ENCODE measurements at places on chromosomes 3 and 15. TPM values are rescaled to one million over a fixed set of nuclear protein-coding genes. Genes with fewer than 3 reads are reported as not detected.
A peak's percentile ranks its signal among the peaks of the same experiment; 100 is the strongest.

DNA sequence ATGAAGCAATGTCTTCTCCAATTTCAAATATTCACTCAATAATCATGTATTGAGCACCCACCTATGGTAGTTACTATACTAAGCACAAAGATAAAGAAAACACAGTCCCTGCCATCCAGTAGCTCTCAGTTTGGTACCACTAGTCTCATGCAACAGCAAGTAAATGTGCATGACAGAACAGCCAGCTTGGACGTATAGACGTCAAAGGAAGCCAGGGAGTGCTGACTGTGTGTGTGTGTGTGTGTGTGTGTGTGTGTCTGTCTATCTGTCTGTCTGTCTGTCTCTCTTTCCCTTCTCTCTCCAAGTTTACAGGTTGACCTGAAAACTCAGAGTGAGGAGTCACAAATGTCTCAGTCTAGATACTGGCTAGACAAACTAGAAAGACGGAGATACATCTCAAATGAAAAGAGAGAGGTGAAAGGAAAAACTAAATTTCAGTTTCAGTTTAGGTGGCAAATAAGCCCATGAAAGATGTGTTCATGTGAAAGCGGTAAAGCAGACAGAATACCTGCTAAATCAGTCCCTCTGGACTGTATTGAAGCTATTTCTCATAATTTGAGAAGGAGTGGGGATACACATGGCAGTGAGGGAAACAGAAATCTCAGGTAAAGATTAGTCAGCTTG lies 141.1 kb upstream of the PTPRG start:
- H3K4me1 ChIP-seq: no peaks in the 10 kb centered on the region
- no peak overlapping the region for H3K27ac ChIP-seq
- DNase-seq: no peak
- H3K4me3 ChIP-seq: no peak overlapping the region
- H3K36me3 ChIP-seq: no peaks in the 10 kb centered on the region
- no peaks in the 10 kb centered on the region for H3K27me3 ChIP-seq

- no peaks in the 10 kb centered on the region for H3K27me3 ChIP-seq
- H3K4me3 ChIP-seq: no peak overlapping the region
- H3K36me3 ChIP-seq: no peaks in the 10 kb centered on the region
- H3K4me1 ChIP-seq: no peaks in the 10 kb centered on the region
- DNase-seq: no peak
- no peak overlapping the region for H3K27ac ChIP-seq
Observed at GRCh38 chr3:196981657-196982056, 13.0 kb upstream of the PIGZ start.

The DNASE1L3 gene
- total RNA-seq: 134 TPM

- peaks cover 2% of the 10 kb centered on the region for H3K36me3 ChIP-seq
- no peak overlapping the region for H3K27ac ChIP-seq
- H3K4me3 ChIP-seq: no peak overlapping the region
- H3K4me1 ChIP-seq: no peaks in the 10 kb centered on the region
- no peak for DNase-seq
Observed at GRCh38 chr3:167723025-167723512, 11.6 kb downstream of the PDCD10 start.

GRCh38 chr3:160041465-160041864 lies 52.8 kb downstream of the IL12A start:
- no peak for DNase-seq
- no peak overlapping the region for H3K4me3 ChIP-seq
- H3K4me1 ChIP-seq: no peaks in the 10 kb centered on the region
- H3K27me3 ChIP-seq: no peaks in the 10 kb centered on the region

DNA sequence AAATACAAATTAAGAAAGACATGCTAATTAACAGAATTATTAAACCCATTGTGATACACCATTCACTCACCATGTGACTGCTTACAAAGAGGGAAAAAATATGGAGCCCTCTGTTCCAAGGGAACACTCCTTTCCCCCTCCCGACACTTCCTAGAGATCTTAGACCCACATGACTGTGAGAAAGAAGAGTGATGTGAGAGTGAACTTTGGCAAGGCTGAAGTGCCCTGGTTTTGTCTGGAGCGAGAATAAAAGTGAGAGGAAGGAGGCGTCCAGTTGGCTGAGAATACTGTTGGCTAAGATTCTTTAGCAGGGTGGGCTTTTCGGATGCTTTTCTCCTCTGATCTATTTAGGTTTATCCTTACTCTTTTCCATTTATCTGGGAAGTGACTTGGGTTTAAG lies 14.1 kb downstream of the CHL1 start:
- no peak overlapping the region for H3K4me3 ChIP-seq
- no peak overlapping the region for H3K27ac ChIP-seq
- no peaks in the 10 kb centered on the region for H3K27me3 ChIP-seq
- no peaks in the 10 kb centered on the region for H3K36me3 ChIP-seq
- DNase-seq: no peak

DNA sequence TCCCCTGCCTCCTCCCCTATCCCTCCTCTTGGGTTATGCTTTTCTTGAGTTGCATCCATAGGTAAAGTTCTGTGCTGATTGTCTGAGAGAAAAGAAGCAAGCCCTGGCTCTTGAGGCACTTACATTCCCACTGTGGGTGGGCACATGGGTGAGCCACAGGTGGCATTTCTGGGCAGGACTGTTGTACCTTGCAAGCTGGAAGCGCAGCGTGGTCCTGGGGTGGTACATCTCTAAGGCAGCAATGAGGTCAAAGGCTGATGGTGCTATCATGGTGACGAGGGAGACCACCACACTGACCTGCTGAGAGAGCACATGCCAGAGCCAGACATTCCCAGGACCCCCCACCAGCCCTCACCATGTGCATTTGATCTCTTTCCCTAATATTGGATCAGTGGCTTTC lies 24.7 kb downstream of the TMC3 start:
- no peaks in the 10 kb centered on the region for H3K27me3 ChIP-seq
- no peaks in the 10 kb centered on the region for H3K36me3 ChIP-seq
- H3K4me1 ChIP-seq: no peaks in the 10 kb centered on the region

DNA sequence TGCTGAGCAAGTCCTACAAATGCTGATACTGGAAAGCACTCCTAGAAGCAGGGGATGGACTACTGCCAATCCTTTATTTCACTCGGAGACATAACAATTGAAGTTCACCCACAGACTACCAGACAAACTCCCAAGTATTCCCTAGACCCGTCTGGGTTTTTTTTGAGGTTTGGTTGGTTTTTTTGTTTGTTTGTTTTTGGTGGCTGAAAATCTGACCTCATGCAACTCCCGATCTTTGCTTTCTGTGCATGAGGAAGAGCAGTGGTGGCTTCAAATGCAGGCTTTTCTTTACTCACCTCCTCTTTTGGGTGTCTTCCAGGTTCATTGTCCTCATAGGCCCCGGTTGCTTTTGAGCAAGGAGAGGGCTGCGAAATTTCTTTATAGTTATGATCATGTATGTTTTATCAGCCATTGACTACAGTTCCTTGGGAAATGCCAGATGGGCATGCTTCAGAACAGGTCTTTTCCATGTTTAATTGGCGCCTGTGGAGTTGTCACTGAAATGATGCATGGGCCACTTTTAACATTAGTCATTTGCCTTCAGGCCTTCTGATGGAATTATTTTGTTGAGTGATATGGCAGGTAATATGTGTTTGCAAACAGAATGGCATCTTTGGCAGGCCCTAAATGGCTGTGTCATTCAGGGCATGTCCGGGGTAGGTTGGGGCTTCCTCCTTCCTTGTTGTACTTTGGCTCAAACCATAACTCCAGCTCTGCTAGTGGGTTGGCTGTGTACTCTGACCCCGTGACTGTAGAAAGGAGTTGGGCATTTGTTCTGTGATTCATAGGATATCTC lies 81.3 kb upstream of the ZBED2 start:
- no peaks in the 10 kb centered on the region for H3K36me3 ChIP-seq
- H3K4me3 ChIP-seq: no peak overlapping the region
- H3K27ac ChIP-seq: peak overlapping the region; percentile 1
- H3K4me1 ChIP-seq: peaks cover 6% of the 10 kb centered on the region

The SAXO2 gene
- 0.14 TPM for total RNA-seq

DNA sequence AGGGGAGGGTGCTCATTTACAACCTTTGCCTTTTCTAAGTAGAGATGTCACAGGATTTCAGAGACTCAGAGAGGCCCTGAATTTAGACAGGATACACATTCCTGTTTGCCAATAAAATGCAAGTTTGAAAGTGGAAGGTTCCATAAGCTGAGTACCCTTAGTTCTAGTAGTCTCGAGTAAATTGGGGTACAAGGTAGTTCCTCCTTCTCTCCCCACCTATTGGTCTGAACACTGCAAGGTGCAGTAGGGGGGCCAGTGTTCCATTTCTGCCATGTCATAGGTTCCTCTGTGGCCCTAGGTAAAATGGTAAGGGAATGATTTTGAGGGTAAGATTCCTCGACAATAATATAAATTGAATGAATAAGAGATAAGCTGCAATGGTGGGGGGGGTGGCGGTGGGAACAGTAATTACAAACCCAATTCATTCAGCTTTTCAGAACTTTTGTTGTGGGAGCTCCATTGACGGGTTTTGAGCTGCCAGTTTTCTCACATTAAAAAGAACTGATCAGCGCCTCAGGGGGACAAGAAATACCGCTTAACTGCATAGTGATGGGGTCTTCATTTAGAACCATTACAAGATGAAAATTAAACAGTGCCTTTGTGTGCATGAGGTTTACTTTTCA lies 5.9 kb downstream of the SOX2 start:
- no peak for DNase-seq
- H3K27me3 ChIP-seq: peaks cover 25% of the 10 kb centered on the region
- no peak overlapping the region for H3K4me3 ChIP-seq
- H3K27ac ChIP-seq: no peak overlapping the region

GRCh38 chr3:107710851-107711250 lies 188.1 kb downstream of the BBX start:
- H3K27ac ChIP-seq: no peak overlapping the region
- DNase-seq: no peak
- no peaks in the 10 kb centered on the region for H3K4me1 ChIP-seq

DNA sequence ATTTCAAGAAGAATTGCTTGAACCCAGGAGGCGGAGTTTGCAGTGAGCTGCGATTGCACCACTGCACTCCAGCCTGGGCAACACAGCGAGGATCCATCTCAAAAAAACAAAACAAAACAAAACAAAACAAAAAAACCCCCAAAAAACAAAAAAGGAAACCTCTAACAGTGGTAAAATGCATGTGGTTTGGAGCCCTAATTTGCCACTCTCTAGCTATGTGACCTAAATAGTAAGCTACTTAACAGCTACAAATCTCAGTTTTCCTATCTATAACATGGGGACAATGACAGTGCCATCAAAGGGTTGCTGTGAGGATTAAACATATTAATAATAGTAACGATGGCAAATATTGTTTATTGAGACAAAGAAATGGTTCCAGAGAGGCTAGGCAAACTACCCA lies 119.4 kb upstream of the LMOD3 start:
- H3K4me1 ChIP-seq: no peaks in the 10 kb centered on the region
- H3K27me3 ChIP-seq: no peaks in the 10 kb centered on the region
- no peak overlapping the region for H3K4me3 ChIP-seq
- DNase-seq: no peak
- H3K36me3 ChIP-seq: no peaks in the 10 kb centered on the region

GRCh38 chr15:23850666-23851065 lies 163.6 kb upstream of the NDN start:
- no peaks in the 10 kb centered on the region for H3K27me3 ChIP-seq
- H3K4me1 ChIP-seq: no peaks in the 10 kb centered on the region
- no peak overlapping the region for H3K27ac ChIP-seq
- H3K4me3 ChIP-seq: no peak overlapping the region
- no peaks in the 10 kb centered on the region for H3K36me3 ChIP-seq

The IGF2BP2 gene
- 2.5 TPM for total RNA-seq

- H3K4me3 ChIP-seq: no peak overlapping the region
- no peaks in the 10 kb centered on the region for H3K4me1 ChIP-seq
- no peaks in the 10 kb centered on the region for H3K36me3 ChIP-seq
- DNase-seq: peak; percentile 70
Observed at GRCh38 chr3:39189959-39190269, 2.5 kb downstream of the XIRP1 start.

The PLCH1 gene
- total RNA-seq: 0.07 TPM

GRCh38 chr15:57025264-57025926 lies 107.0 kb downstream of the TCF12 start:
- H3K36me3 ChIP-seq: no peaks in the 10 kb centered on the region
- DNase-seq: no peak
- no peaks in the 10 kb centered on the region for H3K27me3 ChIP-seq
- no peak overlapping the region for H3K4me3 ChIP-seq
- H3K4me1 ChIP-seq: no peaks in the 10 kb centered on the region

GRCh38 chr3:29608414-29609327 lies 327.8 kb downstream of the RBMS3 start:
- no peaks in the 10 kb centered on the region for H3K4me1 ChIP-seq
- no peak for DNase-seq
- H3K36me3 ChIP-seq: no peaks in the 10 kb centered on the region
- H3K4me3 ChIP-seq: no peak overlapping the region

DNA sequence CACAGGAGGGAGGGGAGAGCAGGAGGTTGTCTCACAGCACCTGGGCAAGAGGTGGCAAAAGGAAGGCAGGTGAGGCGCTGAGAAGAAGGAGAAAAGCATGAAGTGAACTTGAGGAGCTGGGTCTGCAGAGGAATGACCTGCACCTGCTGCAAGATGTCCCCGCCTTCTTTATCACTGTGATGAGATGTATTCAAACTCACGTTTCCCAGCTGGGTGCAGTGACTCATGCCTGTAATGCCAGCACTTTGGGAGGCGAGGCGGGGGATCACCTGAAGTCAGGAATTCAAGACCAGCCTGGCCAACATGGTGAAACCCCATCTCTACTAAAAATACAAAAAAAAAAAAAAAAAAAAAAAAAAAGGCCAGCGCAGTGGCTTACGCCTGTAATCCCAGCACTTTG lies 22.2 kb upstream of the ZNF710 start:
- H3K36me3 ChIP-seq: no peaks in the 10 kb centered on the region
- no peak for DNase-seq
- no peak overlapping the region for H3K4me3 ChIP-seq
- H3K27me3 ChIP-seq: no peaks in the 10 kb centered on the region
- no peaks in the 10 kb centered on the region for H3K4me1 ChIP-seq

The SENP8 gene
- 0.89 TPM for total RNA-seq

The CCR9 gene
- total RNA-seq: not detected

The LRRC31 gene
- 2.9 TPM for total RNA-seq

- no peaks in the 10 kb centered on the region for H3K27me3 ChIP-seq
- no peak overlapping the region for H3K27ac ChIP-seq
- H3K36me3 ChIP-seq: no peaks in the 10 kb centered on the region
Observed at GRCh38 chr3:188853856-188854771, 317.7 kb upstream of the TPRG1 start.

GRCh38 chr3:21435871-21436270 lies 315.1 kb downstream of the ZNF385D start:
- H3K4me3 ChIP-seq: no peak overlapping the region
- H3K27ac ChIP-seq: no peak overlapping the region
- no peaks in the 10 kb centered on the region for H3K4me1 ChIP-seq
- no peaks in the 10 kb centered on the region for H3K27me3 ChIP-seq

The C2CD4B gene
- 0.37 TPM for total RNA-seq

DNA sequence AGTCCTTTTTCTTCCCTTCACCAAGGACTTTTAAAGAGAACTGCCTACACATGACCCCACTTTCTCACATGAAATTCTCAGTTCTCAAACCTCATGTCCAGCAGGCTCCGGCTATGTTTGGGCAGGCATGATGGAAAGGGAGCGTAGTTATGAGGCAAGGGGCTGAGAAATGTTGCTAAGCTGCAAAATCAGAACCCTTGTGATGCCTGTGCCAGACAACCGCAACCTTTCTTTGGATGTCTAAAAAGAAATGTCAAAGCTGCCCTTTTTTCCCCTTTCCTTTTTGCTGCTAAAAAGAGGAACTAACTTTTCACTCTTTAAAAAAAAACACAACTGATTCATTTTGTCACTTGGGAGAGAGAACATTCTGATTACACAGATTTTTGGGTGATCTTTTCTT lies 19.2 kb downstream of the GNB4 start:
- H3K4me3 ChIP-seq: no peak overlapping the region
- H3K4me1 ChIP-seq: no peaks in the 10 kb centered on the region
- DNase-seq: no peak
- no peaks in the 10 kb centered on the region for H3K36me3 ChIP-seq
